Body of pancreas (tissue), 4 donors: ENCODE measurements at places on chromosomes 11 and 22. TPM values are rescaled to one million over a fixed set of nuclear protein-coding genes. Genes with fewer than 3 reads are reported as not detected.

- no peaks in the 10 kb centered on the region for H3K27me3 ChIP-seq
- H3K4me1 ChIP-seq, result peaks cover 8% of the 10 kb centered on the region
- no peaks in the 10 kb centered on the region for H3K36me3 ChIP-seq
- no peak for DNase-seq
- H3K27ac ChIP-seq, result no peak overlapping the region
These were observed 266.9 kb upstream of the NARS2 start for GRCh38 chr11:78841456-78842060.

- H3K4me1 ChIP-seq, result peaks cover 11% of the 10 kb centered on the region
- DNase-seq, result peak; percentile 14
- H3K27me3 ChIP-seq, result no peaks in the 10 kb centered on the region
- no peak overlapping the region for H3K4me3 ChIP-seq
- no peaks in the 10 kb centered on the region for H3K36me3 ChIP-seq
These were observed 14.3 kb downstream of the OR52K1 start for GRCh38 chr11:4496557-4497248.

GRCh38 chr22:49951000-49951677 lies 9.4 kb upstream of the PIM3 start:
- peak; percentile 100 for DNase-seq
- no peaks in the 10 kb centered on the region for H3K27me3 ChIP-seq
- H3K36me3 ChIP-seq, result no peaks in the 10 kb centered on the region
- peaks cover 98% of the 10 kb centered on the region for H3K4me1 ChIP-seq

DNA sequence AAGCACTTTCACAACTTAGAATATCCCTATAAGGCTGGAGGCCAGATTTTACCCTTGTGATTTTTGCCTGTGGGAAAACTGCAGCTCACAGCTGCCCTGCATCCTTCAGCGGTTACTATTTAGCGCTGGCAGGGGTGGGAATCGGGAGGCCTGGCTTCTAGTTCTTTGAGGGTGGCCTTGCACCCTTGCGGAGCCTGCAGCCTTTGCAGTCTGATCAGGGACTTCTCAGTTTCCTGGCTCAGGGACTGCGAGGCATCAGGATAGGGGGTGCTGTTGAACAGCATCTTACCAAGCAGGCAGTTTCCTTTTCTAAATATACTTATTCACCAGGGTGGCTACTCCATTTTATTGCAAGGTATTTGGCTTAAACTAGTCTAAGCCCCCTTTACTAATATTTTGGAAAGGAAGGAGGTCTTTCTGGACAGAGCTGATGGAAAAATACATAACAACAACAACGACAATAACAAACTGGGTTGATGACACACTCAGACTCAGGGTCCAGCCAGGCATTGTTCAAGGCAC lies 2.9 kb upstream of the APOA1 start:
- no peaks in the 10 kb centered on the region for H3K27me3 ChIP-seq
- H3K4me3 ChIP-seq, result no peak overlapping the region
- peaks cover 18% of the 10 kb centered on the region for H3K4me1 ChIP-seq
- peaks cover 7% of the 10 kb centered on the region for H3K36me3 ChIP-seq

DNA sequence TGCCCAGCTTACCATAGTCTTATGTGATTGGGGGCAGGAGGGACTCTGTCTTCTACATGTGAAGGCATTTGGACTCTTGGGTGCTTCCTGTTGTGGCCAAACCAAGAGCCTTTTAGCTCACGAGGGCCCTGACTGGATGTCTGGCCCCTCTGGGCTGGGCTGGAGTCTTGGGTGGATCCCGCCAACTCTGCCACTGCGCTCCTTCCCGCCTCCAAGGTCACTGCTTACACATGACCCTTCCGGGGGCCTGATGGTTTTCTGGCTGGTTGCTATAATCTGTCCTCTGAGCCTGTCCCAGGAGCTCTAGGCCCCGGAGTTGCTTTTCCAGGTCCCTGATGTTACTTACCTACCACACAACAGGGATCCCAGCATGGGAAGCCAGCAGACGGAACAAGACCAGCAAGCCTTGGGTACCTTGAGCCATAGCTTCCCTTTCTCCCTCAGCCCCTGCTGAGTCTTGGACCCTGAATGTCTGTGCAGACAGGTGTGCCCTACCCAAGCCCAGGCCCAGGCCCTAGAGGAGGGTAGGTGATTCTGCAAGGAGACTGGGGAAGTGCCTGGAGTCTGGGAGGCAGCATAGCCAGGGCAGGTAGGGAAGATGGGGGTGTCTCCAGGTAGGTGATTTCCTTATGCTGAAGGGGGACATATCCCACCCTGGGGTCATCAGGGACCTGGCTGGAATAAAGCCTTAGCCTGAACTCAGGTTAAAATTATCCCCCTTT lies 100.3 kb downstream of the TSPAN18 start:
- no peaks in the 10 kb centered on the region for H3K27me3 ChIP-seq
- no peaks in the 10 kb centered on the region for H3K4me1 ChIP-seq
- no peak overlapping the region for H3K4me3 ChIP-seq

Gene TMEM191B
- total RNA-seq, result not detected

Gene KRTAP5-7
- total RNA-seq, result not detected

Gene ANO1
- 7.3 TPM for total RNA-seq

Gene OR51E2
- not detected for total RNA-seq

Gene CABP4
- 3.1 TPM for total RNA-seq

Gene FZD4
- 25.4 TPM for total RNA-seq
